ENCODE measurements at places on chromosomes 5 and 9.

DNA sequence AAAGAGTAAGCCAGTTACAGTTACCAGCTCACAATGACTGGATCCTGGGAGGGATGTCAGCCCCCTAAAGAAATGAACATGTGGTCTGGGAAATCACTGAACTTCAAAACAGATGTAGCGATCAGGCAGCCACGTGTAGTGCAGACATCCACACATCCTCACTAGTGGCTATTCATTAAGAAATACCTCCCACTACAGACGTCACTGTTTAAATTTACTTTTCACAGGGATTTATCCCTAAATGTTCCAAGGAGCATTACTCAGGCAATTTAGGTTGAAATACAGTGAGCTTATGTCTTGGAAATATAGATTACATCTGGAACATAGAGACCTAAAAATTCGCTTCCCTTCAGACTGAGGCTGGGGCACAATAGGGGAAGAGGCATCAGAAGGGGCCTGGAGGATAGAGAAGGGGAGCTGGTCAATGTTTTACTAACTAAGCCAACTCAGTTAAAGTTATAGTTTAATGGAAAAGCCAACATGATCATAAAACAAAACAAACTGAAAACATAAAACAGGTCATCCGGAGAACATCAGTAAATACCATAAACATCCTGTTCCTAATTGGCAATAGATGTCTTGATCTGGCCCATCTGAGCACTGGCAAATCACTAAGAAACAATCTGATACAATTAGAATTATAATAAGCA, 92.3 kb downstream of the FANCC start:
- DNase-seq: no peak

GRCh38 chr5:152641970-152642805, 237.1 kb upstream of the NMUR2 start:
- no peak for DNase-seq

DNA sequence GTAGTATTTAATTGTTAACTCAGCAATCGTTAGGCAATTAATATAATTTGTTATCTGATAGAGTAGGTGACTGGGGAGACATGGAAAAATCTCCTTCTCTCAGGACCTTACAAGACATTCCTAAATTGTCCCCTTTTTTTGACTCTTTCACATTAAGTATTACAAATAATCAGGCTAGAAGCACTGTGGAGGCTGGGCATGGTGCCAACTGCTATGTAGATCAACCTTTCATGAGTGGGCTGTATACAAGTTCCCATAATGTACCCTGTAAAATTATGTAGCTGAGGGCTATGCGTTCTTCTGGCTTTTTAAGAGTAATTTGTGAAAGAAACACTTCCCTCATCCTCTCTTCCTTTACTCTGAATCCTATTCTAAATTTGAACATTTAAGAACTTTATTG, 140.2 kb downstream of the NFIB start:
- DNase-seq: no peak

- no peak for DNase-seq
Measured at GRCh38 chr9:98644011-98644410, 64.7 kb downstream of the GABBR2 start.

GRCh38 chr9:79661886-79662536, 90.2 kb downstream of the TLE4 start:
- no peak for DNase-seq

GRCh38 chr5:9034649-9035048, 511.2 kb downstream of the SEMA5A start:
- DNase-seq: no peak

DNA sequence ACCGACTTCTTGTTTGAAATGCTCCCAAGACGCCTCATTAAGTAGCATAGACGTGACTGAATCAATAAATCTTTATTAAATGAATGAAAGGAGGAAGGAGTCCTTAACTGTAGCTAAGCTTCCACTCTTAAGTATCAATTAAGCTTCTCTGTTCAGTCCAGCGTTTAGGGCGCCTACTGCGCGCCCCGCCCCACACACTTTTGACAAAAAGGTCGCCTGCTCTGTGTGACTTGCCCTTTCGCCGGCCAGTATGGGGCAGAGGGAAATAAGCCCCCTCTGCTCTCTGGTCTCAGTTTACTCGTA, 662 bp upstream of the DOLPP1 start:
- DNase-seq: no peak

DNA sequence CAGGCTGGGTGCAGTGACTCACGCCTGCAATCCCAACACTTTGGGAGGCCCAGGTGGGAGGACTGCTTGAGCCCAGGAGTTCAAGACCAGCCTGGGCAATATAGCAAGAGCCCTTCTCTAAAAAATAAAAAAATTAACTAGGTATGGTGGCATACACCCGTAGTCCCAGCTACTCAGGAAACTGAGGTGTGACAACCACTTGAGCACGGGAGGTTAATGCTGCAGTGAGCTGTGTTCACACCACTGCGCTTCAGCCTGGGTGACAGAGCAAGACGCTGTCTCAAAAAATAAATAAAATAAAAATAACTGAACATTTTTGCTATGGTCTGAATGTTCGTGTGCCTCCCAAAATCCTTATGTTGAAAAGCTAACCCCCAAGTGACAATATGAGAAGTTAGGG, 24.5 kb downstream of the AGTPBP1 start:
- DNase-seq: no peak

GRCh38 chr5:32814141-32814540, 103.0 kb downstream of the NPR3 start:
- no peak for DNase-seq

DNA sequence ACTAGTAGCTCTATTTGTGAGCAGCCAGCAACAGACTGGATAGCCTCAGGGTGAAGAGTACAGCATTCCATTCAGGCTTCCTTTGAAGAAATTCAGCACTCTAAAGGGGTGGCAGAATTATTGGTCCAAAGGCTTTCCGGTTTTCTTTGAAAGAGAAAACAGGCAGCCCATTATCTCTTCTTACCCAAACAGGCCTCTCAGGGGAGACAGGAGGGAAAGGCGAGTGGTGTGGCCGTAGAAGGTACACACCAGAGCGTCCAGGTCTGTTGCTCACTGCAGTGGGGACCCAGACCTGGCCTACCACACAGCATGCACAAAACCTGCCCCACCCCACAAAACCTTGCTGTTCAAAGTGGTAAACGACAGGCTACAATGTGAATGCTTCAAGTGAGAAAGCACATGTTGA, 83.3 kb downstream of the ZNF608 start:
- no peak for DNase-seq

- DNase-seq: no peak
Measured at GRCh38 chr5:107631805-107632362, 38.9 kb downstream of the EFNA5 start.

- DNase-seq: no peak
Measured at GRCh38 chr5:159091596-159092331, 8.0 kb downstream of the EBF1 start.

- DNase-seq: no peak
Measured at GRCh38 chr9:124296796-124297550, 39.2 kb downstream of the NEK6 start.

DNA sequence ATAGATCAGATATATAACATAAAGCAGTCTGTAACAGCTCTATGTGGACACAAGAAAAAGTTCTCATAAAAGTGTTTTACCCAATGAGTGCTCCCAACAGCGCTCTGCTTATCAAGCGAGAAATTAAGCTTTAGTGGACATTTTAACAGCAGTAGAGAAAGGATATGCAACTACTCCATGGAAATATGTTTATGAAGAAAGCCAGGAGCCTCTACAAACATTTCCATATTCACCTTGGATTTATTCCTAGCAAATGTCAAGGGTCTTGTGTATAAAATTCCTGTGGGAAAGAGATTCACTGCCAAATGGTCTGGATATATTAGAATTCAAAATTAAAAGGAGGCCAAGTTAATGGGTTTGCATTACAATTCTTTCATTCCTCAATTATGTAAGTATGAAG, 66.5 kb downstream of the DTWD2 start:
- DNase-seq: no peak

- peak; percentile 47 for DNase-seq
Measured at GRCh38 chr9:89996773-89997172, 392.0 kb downstream of the GADD45G start.

DNA sequence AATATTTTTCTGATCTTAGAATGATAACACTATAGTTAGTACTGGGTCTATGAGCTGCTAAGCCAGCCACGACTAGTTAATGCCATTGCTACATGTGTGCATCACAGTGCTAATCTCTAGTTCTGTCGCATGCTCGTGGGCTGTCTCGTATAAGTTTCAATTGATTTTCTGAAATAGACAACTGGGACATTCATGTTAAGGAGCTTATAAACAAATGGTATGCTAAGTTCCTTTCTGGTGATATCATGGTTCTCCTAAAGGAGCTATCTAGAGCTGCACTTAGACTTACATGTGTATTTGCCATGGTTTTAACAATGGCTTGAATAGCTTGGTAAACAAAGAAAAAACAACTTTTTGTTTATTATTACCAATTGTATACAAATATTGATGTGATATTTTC, 46.2 kb downstream of the F2RL2 start:
- DNase-seq: no peak

Data from adrenal gland (tissue), 19 donors.